A549 treated with CORT108297 at 1 μM for 4 hours (cell line): ENCODE measurements at places on chromosomes 2 and 18. TPM values are rescaled to one million over a fixed set of nuclear protein-coding genes. Genes with fewer than 3 reads are reported as not detected.

REG1B gene
- not detected in 5 replicates for total RNA-seq

MC2R gene
- total RNA-seq, result not detected in 5 replicates

SOCS6 gene
- total RNA-seq, result 24.3 to 34.7 TPM (median 32.6 TPM) in 5 replicates

DSEL gene
- 0.27 to 0.40 TPM (median 0.34 TPM) in 5 replicates for total RNA-seq

VWA3B gene
- total RNA-seq, result 0.06 to 0.26 TPM (median 0.09 TPM) in 5 replicates

CYS1 gene
- total RNA-seq, result 0.81 to 1.8 TPM (median 1.3 TPM) in 5 replicates

CFC1B gene
- total RNA-seq, result not detected in 5 replicates

HADHB gene
- total RNA-seq, result 96.8 to 104 TPM (median 101 TPM) in 5 replicates

KIAA2012 gene
- not detected in 5 replicates for total RNA-seq

SCN2A gene
- total RNA-seq, result 0.01 to 0.06 TPM (median 0.02 TPM) in 4 of 5 replicates, not detected in the other
